ENCODE measurements at places on chromosomes 5 and 9. TPM values are rescaled to one million over a fixed set of nuclear protein-coding genes. Genes with fewer than 3 reads are reported as not detected.

Gene HBEGF
- 20.0 TPM for total RNA-seq

Gene LVRN
- total RNA-seq = 2.1 TPM

- DNase-seq = no peak
Measured at GRCh38 chr9:131590449-131590848, 45.1 kb downstream of the PRRT1B start.

GRCh38 chr9:12185856-12186255, 507.3 kb upstream of the TYRP1 start:
- DNase-seq = no peak
